ENCODE measurements at places on chromosomes 2 and 18.

DNA sequence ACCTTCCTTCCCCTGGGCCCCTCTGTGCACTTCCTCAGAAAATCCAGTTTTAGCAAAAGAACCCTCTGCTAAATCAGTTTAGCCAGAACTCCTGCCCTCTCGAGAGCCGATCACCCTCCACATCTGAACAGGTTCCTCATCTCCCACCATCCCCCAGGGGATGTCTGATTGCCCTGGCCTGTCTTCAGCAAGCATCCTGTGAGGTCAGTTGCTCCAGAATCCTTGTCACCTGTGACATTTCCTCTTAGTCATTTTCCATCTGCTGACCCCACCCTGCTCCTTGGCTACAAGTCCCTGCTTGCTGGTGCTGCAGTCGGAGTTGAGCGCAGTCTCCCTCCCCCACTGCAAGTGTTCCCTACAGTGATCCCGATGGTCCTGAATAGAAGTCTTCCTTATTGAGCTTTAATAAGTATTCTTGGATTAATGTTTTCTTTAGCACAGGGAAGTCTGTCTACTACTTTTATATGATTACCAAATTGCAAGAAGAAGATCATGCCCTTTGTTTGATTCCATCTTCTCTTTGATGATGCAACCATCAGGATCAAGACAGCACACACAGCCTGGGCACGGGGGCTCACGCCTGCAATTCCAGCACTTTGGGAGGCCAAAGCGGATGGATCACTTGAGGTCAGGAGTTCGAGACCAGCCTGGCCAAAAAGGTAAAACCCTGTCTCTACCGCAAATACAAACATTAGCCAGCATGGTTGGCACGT lies 30.9 kb upstream of the UBE2F start:
- DNase-seq: no peak

DNA sequence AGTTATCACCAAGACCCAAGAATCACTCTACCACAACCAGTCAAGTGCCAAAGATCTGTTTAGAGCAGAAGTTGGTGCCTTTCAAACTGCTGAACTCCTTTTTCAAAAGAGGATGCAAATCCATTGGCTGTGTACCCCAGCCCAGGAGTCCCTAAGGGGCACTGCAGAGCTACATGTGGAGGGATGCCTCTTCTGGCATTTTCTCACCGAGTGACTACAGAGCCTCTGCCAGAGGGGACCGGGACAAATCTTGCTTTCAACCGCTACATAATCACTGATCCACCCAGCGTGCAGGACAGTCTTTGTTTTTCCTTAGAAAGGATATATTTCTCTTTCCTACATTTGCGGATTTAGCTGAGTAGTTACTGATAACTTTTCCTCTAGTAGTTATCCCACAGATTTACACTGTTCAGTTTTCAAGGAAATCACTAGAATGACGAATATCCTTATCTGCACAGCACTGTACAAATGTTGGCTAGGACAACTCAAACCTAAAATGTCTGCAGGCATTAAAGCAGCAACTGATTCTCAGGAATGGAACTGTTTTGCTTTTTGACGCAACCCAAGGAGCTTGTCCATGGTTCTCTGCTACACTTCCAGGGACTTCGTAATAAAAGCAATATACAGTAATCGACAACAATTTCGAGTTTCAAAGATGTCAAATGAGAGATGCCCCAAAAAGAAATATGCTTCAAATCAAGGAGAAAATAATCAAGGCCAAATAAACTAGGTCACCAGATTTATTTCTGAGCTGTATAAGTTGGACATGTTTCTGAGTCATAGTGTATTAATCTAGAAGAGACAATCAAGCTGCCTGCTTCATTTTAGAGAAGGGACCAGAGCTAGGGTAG lies 24.1 kb downstream of the EPB41L3 start:
- no peak for DNase-seq

GRCh38 chr2:49801898-49802450 lies 647.7 kb upstream of the FSHR start:
- DNase-seq: no peak

GRCh38 chr18:8942021-8942908 lies 160.2 kb upstream of the NDUFV2 start:
- DNase-seq: no peak

GRCh38 chr2:9178904-9179571 lies 27.6 kb upstream of the ASAP2 start:
- DNase-seq: no peak

GRCh38 chr2:61597300-61598289 lies 59.4 kb upstream of the XPO1 start:
- DNase-seq: no peak

GRCh38 chr2:197137826-197138477 lies 172.6 kb downstream of the ANKRD44 start:
- no peak for DNase-seq
